Activated CD8-positive, alpha-beta T cell treated with anti-CD3 and anti-CD28 coated beads for 36 hours (primary cell): ENCODE measurements at places on chromosomes 3 and 15. TPM values are rescaled to one million over a fixed set of nuclear protein-coding genes. Genes with fewer than 3 reads are reported as not detected.

Gene FGD5
- not detected for total RNA-seq

Gene RPP25
- total RNA-seq: 7.2 TPM

Gene GHSR
- total RNA-seq: not detected

Gene EFHB
- total RNA-seq: 0.77 TPM

Gene BFSP2
- 0.51 TPM for total RNA-seq

Gene GP5
- 0.83 TPM for total RNA-seq

Gene GOLGA8O
- total RNA-seq: 1.7 TPM

Gene GPR149
- total RNA-seq: not detected

Gene CCRL2
- total RNA-seq: 2.8 TPM
